Right atrium auricular region (tissue), 2 donors: ENCODE measurements at places on chromosomes 2 and 18. TPM values are rescaled to one million over a fixed set of nuclear protein-coding genes. Genes with fewer than 3 reads are reported as not detected.

GALR1 gene
- 0.04 TPM for total RNA-seq

GRCh38 chr2:24929230-24929629 is 9.2 kb upstream of the ADCY3 start:
- DNase-seq = no peak

FAM237A gene
- total RNA-seq = not detected

DNA sequence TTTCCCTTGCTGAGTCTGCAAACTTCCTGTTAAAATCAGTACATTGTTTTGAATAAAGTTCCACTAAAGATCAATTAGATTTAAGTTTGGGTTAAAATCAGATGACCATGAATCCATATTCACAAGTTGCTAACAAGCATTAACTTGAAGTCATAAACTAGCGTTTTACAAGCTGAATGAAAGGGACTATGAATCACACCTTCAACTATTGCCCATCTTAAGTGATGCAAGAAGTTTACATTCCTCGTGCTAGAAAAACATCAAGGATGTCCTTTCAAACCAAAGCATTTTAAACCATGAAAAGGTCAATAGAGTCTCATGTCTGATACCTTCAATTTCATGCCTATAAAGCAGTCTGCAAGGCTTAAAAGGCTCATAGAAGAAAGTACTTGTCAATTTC is 257.2 kb upstream of the SYT4 start:
- no peak for DNase-seq

SLC16A14 gene
- 3.4 TPM for total RNA-seq

GRCh38 chr2:15927551-15928218 is 12.7 kb upstream of the MYCN start:
- no peak for DNase-seq

PKDCC gene
- 128 TPM for total RNA-seq

DNA sequence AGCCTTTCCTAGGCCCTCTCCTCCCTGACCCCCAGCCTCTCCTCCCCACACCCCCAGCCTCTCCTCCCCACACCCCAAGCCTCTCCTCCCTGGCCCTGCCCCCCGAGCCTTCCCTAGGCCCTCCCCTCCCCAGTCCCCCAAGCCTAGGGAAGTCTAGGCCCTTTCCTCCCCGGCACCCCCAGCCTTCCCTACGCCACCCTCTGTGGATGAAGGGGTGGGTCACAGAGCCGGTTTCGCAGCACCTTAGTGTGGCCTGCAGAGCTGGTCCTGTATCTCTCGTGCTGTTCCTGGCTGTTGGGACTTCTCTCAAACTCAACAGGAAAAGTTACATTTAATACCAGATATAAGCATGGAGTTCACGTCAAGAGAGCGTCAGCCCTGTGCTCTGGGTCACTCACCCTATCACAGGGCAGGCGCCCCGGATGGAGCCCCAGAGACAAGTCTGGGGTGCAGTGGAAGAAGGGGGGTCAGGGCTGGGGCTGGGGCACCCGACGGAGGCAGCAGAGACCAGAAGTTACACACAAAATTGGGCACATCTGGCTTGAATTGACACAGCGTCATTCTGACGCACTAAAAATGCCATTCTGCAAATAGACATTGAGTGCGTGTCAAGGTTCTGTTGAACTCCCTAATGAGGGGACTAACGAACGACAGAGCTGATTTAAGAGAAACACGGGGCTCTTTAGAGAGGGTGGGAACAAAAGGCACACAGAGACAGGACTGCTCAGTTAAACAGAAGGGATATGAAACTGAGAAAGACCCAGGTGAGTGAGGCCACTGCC is 24.0 kb downstream of the KCNIP3 start:
- no peak for DNase-seq

DNA sequence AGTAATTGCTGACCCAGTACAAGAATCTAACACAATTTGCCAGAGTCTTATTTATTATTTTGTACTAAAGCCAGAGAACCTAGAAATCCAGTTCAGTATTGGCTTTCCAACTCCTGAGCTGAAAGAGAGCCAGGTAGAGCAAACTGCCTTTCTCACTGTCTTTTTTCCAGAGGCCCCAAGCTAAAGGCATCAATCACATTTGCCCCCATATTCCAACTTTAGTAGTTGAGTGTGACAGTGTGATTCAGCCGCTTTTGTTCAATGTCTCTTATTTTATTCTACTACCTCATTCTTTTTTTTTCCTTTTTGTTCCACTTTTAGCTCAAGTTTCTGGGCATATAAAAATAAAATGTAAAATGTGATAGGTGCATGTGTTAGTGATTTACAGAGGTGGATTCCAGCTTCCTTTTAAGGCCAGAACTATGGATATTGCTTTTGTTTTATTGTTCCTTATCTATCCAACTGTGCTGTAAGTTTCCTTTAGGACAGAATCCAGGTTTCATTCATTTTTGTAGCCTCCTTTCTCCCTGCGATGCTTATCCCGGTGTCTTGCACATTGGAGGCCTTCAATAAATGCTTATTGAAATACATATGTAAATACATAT is 153.0 kb downstream of the ZEB2 start:
- no peak for DNase-seq

DNA sequence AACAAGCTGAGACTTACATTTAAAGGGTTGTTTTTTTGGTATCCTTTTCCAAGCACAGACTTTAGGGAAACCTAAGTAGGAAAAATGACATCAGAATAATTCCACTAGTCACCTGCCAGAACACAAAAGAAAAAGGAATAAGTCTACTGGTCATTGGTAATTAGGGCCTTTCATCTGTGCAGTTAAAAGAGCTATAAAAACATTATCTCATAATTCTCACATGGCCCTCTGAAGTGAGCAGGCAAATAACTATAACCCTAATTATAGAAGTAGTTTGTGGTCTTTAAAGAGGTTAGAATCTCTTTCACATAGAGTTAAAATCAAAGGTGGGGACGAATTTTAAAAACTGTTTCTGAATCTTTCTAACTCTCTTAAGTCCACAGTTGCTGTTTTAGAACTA is 111.1 kb upstream of the B3GNT2 start:
- no peak for DNase-seq

UPP2 gene
- not detected for total RNA-seq
